ENCODE measurements at places on chromosomes 1 and 21.

GRCh38 chr1:112743174-112744008 lies 28.3 kb upstream of the PPM1J start:
- peak overlapping the region; percentile 39 for H3K4me3 ChIP-seq
- H3K36me3 ChIP-seq = no peaks in the 10 kb centered on the region
- H3K27ac ChIP-seq = no peak overlapping the region

DNA sequence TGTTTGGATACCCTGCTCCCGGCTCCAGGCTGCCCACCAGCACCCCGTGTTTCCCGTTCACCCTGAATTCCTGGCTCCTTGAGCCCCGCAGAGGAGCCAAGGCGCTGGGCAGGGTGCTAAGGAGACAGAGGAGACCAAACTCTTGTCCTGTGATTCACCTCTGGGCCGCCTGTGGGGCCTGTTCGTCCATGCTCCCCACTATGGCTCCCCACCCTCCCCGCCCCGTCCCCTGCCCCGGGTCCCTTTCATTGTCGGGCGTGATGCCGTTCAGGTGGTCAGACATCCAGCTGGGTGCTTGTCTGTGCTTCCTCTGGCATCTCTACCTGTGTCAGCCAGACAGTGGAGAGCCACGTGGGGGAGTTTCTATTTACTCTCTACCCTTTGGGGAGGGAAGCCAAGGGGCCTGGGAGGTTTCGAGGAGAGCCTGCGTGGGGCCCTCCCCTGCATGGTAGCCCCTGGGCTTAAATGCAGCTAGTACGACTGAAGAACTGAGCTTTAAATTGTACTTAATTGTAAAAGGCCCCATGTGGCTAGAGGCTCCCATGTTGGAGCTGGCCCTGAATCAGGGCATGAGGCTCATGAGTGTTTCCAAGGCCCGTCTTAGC lies 221.4 kb upstream of the TMEM51 start:
- no peaks in the 10 kb centered on the region for H3K36me3 ChIP-seq
- H3K4me1 ChIP-seq = no peaks in the 10 kb centered on the region
- no peak for DNase-seq

DNA sequence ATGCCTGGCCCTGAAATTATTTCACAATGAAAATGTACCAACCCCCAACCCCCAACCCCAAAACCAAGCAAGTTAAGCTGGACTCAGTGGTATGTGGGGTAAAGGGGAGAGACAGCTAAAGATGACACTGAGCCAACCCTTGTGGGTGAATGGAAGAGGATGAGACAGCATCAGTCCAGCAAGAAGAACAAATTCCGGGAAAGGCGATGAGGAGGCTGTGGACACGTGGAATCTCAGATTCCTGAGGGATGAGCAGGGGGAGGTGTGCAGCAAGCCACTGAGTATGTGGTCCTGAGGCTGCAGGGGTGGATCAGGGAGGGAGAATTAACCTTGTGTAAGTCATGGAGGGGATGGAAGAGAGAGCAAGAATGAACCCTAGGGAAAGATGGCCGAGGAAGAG lies 14.4 kb upstream of the ZNF362 start:
- H3K27ac ChIP-seq = no peak overlapping the region
- DNase-seq = no peak
- H3K27me3 ChIP-seq = no peaks in the 10 kb centered on the region
- no peaks in the 10 kb centered on the region for H3K36me3 ChIP-seq

- H3K4me1 ChIP-seq = no peaks in the 10 kb centered on the region
- H3K27me3 ChIP-seq = no peaks in the 10 kb centered on the region
- H3K36me3 ChIP-seq = no peaks in the 10 kb centered on the region
- DNase-seq = no peak
Measured at GRCh38 chr1:229557200-229557850, 1.2 kb downstream of the ABCB10 start.

DNA sequence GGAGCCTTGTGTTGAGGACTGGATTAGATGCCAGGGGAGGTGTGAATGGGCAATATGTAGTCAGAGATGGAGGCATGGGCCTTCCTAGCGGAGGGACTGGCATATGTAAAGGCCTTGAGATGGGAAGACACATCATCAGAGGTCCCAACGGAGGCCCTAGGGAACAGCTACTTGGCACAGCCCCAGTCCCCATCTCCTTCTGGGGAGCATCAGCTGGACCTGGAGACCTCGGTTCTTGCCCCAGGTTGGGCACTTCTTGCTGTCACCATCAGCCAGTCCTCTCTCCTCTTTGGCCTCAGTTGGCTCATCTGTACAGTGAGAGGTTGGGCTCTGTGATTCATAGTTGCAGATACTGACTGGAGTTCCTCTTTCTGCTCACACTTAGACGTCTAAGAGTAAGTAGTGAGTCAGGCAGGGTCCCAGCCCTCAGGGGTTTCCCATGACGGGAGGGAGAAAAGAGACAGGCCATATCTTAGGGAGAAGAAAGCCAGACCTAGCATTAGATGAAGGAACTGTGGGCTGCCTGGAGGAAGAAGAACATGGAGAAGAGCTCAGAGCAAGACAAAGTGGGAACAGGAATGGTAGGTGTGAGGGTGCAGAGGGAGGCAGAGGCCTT lies 3.4 kb upstream of the MARCKSL1 start:
- no peak overlapping the region for H3K4me3 ChIP-seq
- H3K27ac ChIP-seq = no peak overlapping the region
- no peaks in the 10 kb centered on the region for H3K27me3 ChIP-seq
- no peaks in the 10 kb centered on the region for H3K36me3 ChIP-seq

- H3K27ac ChIP-seq = no peak overlapping the region
- no peaks in the 10 kb centered on the region for H3K27me3 ChIP-seq
- no peaks in the 10 kb centered on the region for H3K36me3 ChIP-seq
- no peak overlapping the region for H3K4me3 ChIP-seq
Measured at GRCh38 chr21:33139084-33139483, 69.1 kb downstream of the OLIG1 start.

DNA sequence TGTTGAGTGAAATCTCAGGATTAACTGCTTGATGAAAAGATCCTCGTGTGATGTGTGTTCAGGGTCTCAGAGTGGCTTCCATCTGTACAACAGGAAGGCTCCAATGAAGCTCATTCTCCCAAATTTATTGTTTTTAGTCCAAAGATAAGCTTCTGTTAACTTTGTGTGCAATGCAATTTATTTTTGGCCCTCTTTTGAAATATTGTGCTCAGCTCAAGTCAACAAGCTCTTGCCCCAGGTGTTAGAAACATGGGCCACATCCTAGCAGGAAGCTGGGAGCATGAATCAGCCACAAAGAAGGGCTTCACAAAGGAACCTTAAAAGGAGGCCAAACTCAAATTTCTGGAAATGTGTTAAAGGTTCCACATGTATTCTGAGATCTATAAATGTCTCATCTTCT lies 135.7 kb downstream of the PCP4 start:
- H3K4me1 ChIP-seq = no peaks in the 10 kb centered on the region
- H3K27me3 ChIP-seq = no peaks in the 10 kb centered on the region
- no peak overlapping the region for H3K27ac ChIP-seq
- no peak for DNase-seq
- no peaks in the 10 kb centered on the region for H3K36me3 ChIP-seq

DNA sequence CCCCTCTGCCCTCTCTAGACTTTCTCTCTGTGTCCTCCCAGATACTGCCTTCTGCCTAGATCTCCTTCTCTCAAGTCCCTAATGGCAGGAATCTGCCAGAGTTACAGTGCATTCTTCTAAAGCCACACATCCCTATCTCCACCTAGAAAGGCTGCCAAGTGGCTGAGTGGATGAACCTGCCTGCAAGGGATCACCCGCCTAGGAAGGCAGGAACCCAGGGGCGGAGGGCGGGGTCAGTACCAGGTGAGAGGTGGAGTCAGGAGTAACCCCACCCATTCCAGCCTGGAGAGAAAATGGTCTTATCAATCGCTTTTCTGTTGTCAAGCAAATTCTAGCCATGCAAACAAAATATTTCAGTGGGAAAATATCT lies 60.8 kb downstream of the BCAR3 start:
- H3K27ac ChIP-seq = no peak overlapping the region
- H3K27me3 ChIP-seq = no peaks in the 10 kb centered on the region
- H3K4me1 ChIP-seq = peaks cover 17% of the 10 kb centered on the region

GRCh38 chr1:26353976-26354820 lies at the start of gene CRYBG2:
Gene CRYBG2, minus strand, starts transcription at chr1:26354130. Its CDS starts 7,473 bp downstream, at chr1:26346657.
- DNase-seq = no peak
- H3K27ac ChIP-seq = no peak within 1 kb of the TSS
- H3K36me3 ChIP-seq = no peaks in the 10 kb centered on the region

GRCh38 chr1:161180639-161181038 lies 3.3 kb upstream of the B4GALT3 start:
- H3K4me1 ChIP-seq = no peaks in the 10 kb centered on the region
- no peaks in the 10 kb centered on the region for H3K27me3 ChIP-seq
- no peaks in the 10 kb centered on the region for H3K36me3 ChIP-seq
- no peak overlapping the region for H3K27ac ChIP-seq
- DNase-seq = no peak

DNA sequence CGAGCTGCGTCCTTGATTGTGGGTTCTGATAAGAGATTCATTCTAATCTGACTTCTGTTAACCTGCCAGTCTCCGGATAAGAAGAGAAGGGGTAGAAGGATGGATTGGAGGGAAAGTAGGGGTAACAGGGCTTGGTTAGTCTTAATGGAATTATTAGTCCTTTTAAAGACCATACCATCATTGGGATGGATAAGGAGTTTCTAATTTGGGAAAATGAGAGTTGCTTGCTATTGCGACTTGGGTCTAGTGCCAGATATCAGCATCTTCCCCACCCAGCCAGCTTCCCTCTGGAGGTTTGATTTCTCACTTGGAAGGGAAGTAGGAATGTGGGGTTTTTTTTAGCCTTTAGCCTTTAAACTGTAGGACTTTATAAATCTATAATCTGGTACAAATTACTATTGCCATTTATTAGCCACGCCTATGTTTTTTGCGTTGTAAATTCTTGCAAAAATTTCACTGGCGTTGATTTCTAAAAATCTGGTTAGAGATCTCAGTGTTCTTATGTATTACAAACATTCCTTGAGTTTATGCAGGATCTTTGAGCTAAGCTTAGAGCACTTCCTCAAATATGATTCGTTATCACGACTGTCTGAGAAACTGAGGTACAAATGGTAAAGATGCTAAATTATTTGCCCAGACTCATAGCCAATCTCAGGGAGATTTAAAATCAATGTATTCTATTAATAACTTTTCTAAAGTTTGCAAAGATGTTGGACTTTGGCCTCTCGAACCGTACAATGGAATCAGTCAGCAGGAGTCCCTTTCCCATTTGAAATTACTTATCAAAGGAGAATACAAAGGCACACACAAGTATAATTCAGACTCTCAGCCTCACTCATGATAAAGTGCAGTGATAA lies 1.3 kb downstream of the FAM20B start:
- H3K27ac ChIP-seq = peak overlapping the region; percentile 86
- H3K36me3 ChIP-seq = no peaks in the 10 kb centered on the region
- H3K27me3 ChIP-seq = no peaks in the 10 kb centered on the region
- H3K4me3 ChIP-seq = peak overlapping the region; percentile 88
- DNase-seq = no peak

GRCh38 chr21:46254208-46254975 lies 25.8 kb upstream of the LSS start:
- no peaks in the 10 kb centered on the region for H3K27me3 ChIP-seq
- DNase-seq = no peak
- H3K4me1 ChIP-seq = no peaks in the 10 kb centered on the region
- no peak overlapping the region for H3K4me3 ChIP-seq
- peaks cover 69% of the 10 kb centered on the region for H3K36me3 ChIP-seq
- 0 out of 2 replicates have a peak overlapping the region, but pooled peaks have one; percentile 12 for H3K27ac ChIP-seq

- H3K4me1 ChIP-seq = no peaks in the 10 kb centered on the region
- no peak overlapping the region for H3K27ac ChIP-seq
- no peaks in the 10 kb centered on the region for H3K27me3 ChIP-seq
- H3K4me3 ChIP-seq = no peak overlapping the region
- H3K36me3 ChIP-seq = no peaks in the 10 kb centered on the region
Measured at GRCh38 chr1:204983136-204983535, 59.9 kb upstream of the CNTN2 start.

- no peak for DNase-seq
- no peaks in the 10 kb centered on the region for H3K27me3 ChIP-seq
- H3K4me1 ChIP-seq = no peaks in the 10 kb centered on the region
- H3K27ac ChIP-seq = no peak overlapping the region
- H3K36me3 ChIP-seq = peaks cover 3% of the 10 kb centered on the region
Measured at GRCh38 chr1:185139246-185139645, 17.5 kb downstream of the TRMT1L start.

GRCh38 chr1:88275259-88275862 lies 408.7 kb upstream of the PKN2 start:
- H3K27ac ChIP-seq = no peak overlapping the region
- H3K27me3 ChIP-seq = no peaks in the 10 kb centered on the region

GRCh38 chr1:119008483-119009311 lies 20.6 kb upstream of the TBX15 start:
- no peak overlapping the region for H3K27ac ChIP-seq
- H3K27me3 ChIP-seq = peaks cover 59% of the 10 kb centered on the region
- peak; percentile 63 for DNase-seq
- H3K4me1 ChIP-seq = peaks cover 7% of the 10 kb centered on the region
- H3K4me3 ChIP-seq = peak overlapping the region; percentile 57

DNA sequence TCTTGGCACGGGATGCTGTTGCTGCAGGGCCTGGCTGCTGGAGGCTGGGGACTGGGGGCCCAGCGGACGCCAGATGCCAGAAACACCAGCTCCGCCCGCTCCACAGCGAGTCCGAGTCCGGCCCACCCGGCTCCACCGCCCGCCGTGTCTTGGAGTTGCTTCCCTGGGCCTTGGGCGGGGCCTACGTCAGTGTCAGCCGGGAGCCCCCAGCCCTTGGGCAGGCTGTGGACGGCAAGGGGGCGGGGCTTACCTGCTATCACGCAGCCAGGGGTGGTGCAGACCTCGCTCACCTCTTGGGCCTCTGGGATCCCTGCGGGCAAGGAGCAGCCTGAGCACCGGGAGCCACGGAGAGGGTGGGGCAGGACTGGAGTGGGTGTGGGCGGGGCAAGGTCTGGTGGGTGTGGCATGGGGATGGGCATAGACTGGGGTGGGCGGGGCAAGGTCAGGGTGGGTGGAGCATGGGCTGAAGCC lies 21.8 kb downstream of the MMEL1 start:
- peak; percentile 64 for DNase-seq
- H3K36me3 ChIP-seq = no peaks in the 10 kb centered on the region
- peaks cover 3% of the 10 kb centered on the region for H3K4me1 ChIP-seq

DNA sequence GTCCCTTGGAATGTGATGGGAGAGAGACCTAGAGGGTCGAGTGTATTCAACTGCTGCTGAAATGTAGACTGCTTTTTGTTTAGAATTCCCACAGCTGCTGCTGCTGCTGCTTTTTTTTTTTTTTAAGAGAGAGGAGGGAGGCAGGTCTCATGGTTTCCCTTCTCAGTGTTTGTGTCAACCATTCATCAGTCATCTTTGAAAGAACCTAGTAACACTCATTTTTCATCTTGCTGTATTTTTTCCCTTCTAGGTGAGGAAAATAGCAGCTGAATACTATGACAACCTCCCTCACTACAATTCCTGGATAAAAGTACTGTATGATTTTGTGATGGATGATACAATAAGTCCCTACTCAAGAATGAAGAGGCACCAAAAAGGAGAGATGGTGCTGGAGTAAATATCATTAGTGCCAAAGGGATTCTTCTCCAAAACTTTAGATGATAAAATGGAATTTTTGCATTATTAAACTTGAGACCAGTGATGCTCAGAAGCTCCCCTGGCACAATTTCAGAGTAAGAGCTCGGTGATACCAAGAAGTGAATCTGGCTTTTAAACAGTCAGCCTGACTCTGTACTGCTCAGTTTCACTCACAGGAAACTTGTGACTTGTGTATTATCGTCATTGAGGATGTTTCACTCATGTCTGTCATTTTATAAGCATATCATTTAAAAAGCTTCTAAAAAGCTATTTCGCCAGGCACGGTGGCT lies 9.2 kb downstream of the DEGS1 start:
- no peak for DNase-seq
- no peaks in the 10 kb centered on the region for H3K4me1 ChIP-seq
- H3K36me3 ChIP-seq = peaks cover 32% of the 10 kb centered on the region
- no peak overlapping the region for H3K27ac ChIP-seq
